Kidney epithelial cell (primary cell): ENCODE measurements at places on chromosomes 12 and 14.

GRCh38 chr12:131737150-131737827 lies 26.4 kb downstream of the SFSWAP start:
- peak; percentile 80 for DNase-seq

- no peak for DNase-seq
These were observed 122.2 kb upstream of the IGF1 start for GRCh38 chr12:102602521-102602920.

DNA sequence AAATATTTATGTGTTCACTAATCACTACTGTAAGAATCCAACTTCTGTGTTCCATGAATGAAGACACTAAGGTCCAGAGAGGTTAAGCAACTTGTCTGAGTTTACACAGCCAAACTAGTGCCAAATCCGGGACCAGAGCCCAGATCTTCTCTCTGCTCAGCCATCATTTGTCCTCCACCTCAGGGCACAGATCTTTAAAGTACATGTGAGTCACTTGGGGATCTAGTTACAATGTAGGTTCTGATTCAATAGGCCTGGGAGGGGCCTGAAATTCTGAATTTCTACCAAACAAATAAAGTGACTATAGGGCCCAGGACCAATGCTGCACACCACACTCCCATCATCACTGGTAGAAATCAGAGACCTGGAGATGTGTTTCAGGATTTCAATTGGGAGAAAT lies 162.9 kb downstream of the GXYLT1 start:
- peak; percentile 35 for DNase-seq

DNA sequence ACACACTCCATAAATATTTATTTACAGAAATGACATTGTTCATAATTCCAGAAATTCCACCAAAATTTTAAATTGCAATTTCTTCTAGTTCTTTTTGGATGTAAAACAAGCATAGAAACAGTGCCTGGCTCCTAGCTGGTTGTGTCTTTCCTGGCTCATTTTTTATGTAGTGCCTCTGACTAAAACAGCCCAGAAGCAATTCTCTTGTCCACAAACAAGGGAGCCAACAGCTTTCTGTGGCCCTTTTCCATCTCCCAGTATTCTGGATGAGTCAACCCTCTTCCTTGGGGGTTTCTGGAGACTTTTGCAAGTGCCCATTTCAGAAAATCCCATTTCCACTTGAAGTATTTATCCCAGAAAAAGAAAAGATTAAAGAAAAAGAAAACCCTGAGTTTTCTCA lies 141.4 kb downstream of the PHLDA1 start:
- no peak for DNase-seq

GRCh38 chr14:59123975-59124374 lies 64.5 kb upstream of the DAAM1 start:
- DNase-seq, result no peak

DNA sequence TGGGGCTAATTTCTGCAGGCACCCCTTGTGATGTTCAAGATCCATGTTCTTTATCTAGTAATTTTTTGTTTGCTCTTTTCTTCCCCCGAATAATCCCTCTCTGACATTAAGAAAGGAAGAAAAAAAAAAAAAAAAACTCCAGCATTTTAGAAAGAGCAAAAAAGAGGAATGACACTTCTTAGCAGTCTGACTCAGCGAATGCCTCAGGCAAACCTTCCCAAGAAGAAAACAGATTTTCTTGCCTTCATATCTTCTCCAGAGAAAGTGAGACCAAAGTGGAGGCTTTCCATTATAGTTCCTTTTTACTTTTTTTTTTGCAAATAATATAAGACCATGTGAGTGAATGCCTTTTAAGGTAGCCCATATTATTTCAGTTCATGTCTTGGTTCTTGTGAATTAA lies 479.0 kb upstream of the SYT1 start:
- DNase-seq, result no peak

- DNase-seq, result no peak
These were observed 16.7 kb downstream of the SLCO1C1 start for GRCh38 chr12:20711846-20712245.

DNA sequence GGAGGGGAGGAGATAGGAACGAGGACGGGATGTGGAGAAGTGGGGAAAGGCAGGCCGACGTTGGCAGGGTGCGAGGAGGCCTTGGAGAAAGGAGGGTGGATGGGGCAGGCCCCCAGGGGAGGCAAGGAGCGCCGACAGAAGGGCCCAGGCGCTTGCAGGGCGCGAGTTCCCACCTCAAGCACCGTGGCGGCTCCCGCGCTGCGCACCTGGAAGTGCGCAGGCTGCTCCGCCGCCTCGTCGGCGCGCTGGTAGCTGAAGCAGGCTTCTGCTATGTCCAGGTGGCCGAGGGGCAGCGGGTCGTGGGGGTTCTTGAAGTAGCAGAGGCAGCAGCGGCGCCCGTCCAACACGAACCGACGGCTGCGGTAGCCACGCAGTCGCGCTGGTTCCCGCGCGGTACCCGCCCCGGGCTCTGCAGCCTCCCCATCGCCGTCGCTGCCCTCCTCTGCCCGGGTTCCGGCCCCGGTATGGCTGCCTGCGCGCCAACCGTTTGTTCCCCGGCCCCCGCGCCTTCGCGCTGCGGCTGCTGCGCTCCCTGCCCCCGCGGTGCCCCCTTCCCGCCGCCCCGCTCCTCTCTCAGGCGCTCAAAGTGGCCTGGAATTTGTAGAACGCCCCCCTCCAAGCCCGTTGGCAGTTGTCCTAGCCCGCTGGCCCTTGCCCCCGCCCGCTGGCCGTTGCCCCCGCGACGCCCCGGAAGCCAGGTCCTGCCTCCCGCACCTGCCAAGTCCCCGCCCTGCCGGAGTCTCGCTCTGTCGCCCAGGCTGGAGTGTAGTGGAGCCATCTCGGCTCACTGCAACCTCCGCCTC lies 1.1 kb upstream of the ACTR6 start:
- DNase-seq, result no peak

DNA sequence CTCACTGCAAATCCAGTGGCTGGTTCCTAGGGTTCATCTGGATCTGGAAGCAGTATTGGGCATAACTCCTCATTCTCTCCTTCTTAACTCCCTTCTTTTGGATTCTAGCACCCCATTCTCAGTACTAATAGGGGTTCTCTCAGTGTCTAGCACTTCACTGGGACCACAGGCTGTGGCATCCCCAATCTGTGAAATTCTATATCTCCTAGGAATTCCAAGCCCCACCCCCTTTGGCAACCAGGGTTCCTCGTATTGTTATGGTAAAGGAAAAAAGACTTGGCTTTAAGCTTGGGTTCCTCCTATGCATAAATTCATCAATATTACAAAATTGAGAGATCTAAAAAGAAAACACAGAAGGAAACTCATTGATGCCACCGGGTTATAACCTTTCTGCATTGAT lies 45.0 kb upstream of the FBXO21 start:
- no peak for DNase-seq

DNA sequence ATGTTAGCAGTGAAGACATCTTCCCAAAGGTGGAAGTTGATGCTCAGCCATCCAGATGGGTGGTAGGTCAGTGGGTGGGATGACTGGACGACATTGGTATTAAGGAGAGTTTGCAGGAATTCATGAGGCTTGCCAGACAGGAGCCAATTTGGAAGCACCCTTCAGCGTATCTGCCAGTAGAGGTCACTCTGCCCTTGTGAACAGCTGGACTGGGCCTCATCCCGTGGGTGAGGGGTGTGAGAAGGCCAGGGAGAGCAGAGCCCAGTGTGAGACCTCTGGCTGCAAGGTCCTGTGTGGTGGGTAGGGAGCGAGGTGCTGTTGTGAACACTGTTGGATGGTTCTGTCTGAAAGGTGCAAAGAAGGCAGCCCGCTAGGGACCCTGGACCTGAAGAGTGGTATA lies 37.7 kb downstream of the SLC5A8 start:
- DNase-seq, result no peak

DNA sequence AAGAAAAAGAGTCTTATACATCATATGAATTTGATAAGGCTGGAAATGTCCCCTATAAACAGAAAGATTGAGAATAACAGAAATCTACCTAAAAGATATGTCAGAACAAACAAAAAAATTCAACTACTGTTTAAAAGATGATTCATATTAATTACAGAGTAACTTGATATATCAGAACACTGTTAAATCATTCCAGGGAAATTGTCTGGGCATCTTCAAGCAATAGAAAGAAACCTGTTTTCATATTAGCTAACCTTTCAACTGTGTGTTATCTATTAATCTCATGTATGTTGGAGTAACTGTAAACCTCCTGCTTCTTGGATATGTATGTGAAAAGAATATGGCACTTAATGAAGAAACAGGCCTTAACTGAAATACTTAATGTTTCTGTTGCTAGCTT lies 96.7 kb downstream of the NUBPL start:
- no peak for DNase-seq

DNA sequence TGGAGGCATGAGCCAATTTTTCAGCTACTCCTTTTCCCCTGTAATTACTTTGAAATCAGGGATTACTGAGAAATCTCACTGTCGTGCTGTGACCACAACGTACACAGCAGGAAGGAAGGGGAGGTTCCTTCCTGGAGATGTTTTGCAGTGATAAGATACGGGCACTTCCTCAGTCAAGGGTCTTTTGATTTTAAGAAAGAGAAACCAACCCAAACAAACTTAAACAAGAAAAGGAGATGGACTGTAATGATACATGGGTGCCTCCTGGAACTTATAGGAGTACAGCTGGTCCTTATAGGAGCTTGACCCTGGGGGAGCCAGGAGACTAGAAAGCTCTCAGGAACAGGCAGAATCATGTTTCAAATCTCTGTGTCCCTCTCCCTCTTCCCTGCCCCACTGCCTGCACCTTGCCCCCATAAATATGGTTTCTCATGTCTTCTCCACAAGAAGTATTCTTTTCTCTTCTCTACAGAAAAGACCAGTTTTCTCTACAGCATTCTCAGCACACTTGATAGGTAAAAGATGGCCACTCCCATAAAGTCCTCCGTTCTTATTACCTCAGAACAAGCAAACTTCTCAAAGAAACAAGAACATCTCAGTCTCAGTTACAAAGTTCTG lies 281.1 kb upstream of the AMIGO2 start:
- DNase-seq, result no peak

GRCh38 chr12:27646149-27646548 lies 50.1 kb upstream of the REP15 start:
- no peak for DNase-seq

- no peak for DNase-seq
These were observed 13.6 kb upstream of the TFCP2 start for GRCh38 chr12:51186465-51187085.

DNA sequence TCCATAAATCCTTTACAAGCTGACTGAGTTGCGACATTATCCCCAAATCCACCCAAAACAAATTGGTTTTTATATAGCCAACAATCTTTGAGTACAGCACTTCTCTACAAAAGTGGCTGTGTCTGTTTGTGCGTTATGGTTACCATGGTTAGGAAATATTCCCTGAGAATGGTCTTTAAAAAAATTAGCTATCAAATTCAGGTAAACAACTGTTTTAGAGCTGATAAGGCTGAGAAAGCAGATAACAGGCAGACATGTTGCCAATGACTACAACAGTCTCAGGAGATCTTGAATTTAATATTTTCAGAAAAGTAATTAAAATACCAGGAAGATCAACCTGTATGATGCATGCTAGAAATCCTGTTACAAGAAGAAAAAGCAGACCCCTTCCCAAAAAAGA lies 248.0 kb downstream of the RASSF9 start:
- DNase-seq, result no peak

- no peak for DNase-seq
These were observed 49.1 kb upstream of the MEG3 start for GRCh38 chr14:100776681-100777365.

GRCh38 chr12:85765453-85765869 lies 70.7 kb downstream of the RASSF9 start:
- no peak for DNase-seq

- no peak for DNase-seq
These were observed 216.1 kb downstream of the SLC38A4 start for GRCh38 chr12:46609674-46610073.

DNA sequence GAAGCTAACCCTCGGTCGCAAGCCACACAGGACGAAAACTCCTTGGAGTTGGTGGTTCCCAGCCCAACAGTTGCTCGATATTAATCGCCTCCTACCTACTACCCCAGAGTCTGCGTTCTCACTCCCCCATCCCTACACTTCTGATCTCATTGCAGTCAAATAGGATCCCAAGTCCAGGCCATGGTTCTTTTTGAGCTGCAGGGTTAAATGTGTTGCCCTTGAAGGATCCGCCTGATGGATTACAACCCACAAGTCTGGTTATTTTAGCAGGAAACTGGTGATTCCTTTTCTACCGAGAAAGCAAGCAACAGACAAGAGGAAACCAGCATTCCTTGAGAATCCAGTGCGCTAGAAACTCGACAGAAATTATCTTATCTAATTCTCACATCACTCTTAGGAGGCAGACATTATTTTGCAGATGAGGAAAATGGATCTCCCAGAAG lies 785 bp upstream of the NIN start:
- no peak for DNase-seq

GRCh38 chr12:62631471-62632410 lies 165.1 kb downstream of the MON2 start:
- DNase-seq, result no peak

- DNase-seq, result no peak
These were observed 217.8 kb downstream of the KITLG start for GRCh38 chr12:88362439-88362838.

DNA sequence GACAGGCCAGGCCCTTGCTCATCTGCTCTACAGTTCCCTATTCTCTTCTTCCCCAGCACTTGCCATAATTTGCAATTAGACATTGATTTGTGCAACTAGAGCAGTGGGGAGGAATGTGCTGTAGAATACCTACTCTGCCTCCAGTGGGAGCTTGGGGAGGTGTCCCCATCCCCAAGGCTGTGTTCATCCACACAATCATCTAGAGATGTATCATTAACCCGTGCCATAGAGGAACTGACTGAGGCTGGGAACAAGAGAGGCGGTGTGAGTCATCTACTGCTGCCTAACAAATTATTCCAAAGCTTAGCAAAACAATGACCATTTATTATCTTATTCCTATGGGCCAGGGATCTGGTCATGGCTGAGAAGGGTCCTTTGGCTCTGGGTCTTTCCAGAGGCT lies 5.1 kb upstream of the OTUB2 start:
- peak; percentile 61 for DNase-seq

- DNase-seq, result no peak
These were observed 88.0 kb downstream of the TMEM132D start for GRCh38 chr12:129815846-129816245.

DNA sequence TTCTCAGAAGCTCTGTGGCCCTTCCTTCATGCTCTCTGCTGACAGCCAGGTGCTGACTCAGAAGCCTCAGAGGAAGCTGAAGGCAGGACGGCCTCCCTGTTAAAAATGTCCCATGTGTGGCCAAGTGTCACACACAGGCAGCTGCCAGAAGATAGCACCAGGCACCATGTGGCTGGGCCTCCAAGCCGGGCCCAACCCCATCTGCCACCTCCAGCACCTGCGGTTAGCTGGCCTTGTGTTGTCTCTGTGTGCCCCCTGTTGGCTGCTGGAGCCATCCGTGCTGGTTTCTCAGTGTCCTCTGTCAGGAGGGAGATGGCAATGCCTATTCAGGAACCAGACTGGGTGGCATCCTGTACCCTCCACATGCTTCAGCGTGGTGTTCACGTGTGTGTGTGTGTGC lies 63.2 kb downstream of the TSPAN11 start:
- no peak for DNase-seq

- no peak for DNase-seq
These were observed 4.0 kb upstream of the C1R start for GRCh38 chr12:7096006-7096932.
